Activated CD4-positive, alpha-beta T cell treated with anti-CD3 and anti-CD28 coated beads, Interleukin-2, amount 50 U/mL, for 16 hours (primary cell): ENCODE measurements at places on chromosomes 16 and 17.

DNA sequence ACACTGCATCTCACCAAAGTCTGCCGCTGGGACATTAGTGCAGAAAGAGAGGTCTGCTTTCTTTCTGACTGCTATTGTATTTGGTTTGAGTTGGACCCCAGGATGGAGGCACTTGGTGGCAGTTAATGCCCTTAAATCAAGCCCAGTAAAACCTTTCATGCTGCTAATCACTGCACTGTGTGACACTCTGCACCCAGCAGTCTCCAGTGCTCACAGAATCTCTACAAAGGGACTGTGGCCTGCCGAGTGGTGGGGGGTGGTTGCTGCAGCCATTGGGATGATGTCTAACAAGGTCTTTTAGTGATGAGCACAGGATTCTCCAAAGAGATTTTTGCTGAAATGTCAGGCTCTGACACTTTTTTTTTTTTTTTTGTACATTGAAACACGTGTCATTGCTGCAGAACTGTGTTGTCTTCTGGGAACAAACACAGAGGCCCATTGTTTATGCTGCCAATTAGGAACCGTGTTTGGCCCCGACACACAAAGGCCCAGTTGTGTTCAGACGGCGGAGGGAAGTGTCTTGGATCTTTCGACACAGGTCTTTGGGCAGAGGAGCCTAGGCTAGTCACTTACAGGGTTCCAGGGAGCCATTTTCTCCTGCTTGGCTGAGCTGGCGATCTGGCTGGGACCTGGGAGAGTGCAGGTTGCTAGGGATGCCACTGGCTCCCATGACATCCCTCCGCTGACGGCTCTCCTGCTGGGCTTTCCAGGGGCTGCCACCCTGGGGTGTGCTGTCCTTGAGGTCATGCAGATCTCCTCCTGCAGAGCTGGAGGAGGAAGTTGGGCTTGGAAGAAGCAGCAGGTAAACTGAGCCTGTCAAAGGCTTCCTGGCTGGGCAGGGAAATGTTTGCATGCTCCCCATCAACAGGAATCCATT, 16.2 kb upstream of the TNRC6C start:
- no peak for DNase-seq

DNA sequence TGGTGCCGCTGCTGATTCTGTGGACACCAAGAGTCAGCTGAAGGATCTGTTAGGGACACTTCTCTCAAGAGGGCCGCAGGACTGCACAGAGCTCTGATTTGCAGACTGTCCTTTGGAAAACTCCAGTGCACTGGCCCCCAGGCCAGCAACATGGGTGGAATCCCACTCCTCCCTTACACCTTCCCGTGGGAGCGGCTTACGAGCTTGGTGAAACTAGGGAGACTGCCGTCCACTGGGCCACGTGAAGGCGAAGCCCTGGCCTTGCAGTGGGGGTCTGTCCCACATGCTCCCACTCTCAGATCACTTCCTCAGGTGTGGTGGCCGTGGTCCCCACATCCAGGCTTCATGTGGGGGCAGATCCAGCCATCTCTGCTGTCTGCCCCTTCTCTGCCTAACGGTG, 36.4 kb downstream of the PSME3IP1 start:
- DNase-seq, result no peak

- peak; percentile 9 for DNase-seq
These were observed at the start of gene P4HB for GRCh38 chr17:81859906-81860755. Gene P4HB, minus strand, starts transcription at chr17:81860535. Its CDS starts 64 bp downstream, at chr17:81860471.

- no peak for DNase-seq
These were observed 398 bp downstream of the LGALS9 start for GRCh38 chr17:27631411-27631760.

DNA sequence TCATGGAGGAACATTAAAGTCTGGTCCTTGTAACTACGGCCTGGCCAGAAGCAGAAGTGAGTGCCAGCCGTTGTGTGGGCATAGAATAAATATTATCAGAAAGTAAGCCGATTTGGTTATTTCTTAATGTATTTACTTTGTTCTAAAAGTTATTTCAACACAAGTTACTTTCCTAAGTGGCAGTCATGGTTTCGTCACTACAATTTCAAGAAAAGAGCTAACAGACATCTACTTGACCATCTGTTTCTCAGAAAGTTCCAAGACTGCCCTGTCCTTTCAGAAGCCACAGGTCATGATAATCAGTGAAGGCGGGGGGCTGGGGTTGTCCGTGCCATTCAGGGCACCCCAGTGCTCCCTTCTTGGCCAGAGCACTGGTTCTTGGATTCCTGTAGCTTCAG, 14.9 kb upstream of the FASN start:
- no peak for DNase-seq

DNA sequence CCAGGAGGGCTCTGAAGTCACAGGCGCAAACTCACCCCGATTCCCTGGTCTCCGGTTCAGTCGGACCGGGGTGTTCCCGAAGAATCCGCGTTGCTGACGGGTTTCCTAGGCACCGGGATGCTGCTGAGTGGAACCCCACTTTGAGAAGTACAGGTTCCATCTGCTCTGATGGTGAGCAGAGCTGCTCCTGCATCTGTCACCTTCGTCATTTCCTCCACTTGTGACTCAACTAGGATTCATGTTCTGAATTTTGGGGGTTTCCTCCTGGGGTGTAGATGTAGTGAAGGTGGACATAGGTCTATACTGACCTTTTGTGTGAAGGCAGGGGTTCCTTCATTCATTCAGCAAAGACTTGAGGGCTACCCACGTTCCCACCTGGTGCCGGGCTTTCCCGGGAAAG, 25.0 kb downstream of the LGALS3BP start:
- DNase-seq, result peak; percentile 35

- no peak for DNase-seq
These were observed 128.9 kb upstream of the RCVRN start for GRCh38 chr17:10033959-10034358.

- no peak for DNase-seq
These were observed 25.1 kb downstream of the NEUROD2 start for GRCh38 chr17:39582658-39583057.

DNA sequence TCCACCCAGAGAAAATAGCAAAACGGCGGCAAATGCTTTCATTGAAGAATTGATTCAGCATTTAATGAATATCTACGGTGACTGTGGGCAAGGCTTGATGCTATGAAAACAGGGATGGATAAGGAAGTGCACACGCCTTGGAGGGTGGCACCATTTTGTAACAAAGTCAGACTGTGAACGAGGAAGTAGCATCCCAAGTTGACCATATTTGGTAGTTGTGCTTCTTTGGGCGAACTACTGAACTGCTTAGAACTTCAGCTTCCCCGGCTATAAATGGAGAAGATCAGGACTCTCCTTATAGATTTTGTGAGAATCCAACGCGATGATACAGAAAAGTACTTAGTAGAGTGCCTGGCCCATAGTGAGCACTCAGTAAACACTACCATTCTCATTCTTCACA, 303.2 kb downstream of the MAF start:
- no peak for DNase-seq
